ENCODE measurements at places on chromosomes 16 and 17.
A peak's percentile ranks its signal among the peaks of the same experiment; 100 is the strongest.

- DNase-seq: no peak
These were observed 342.4 kb upstream of the TBX2 start for GRCh38 chr17:61057257-61057656.

GRCh38 chr16:67151431-67152097, 766 bp upstream of the B3GNT9 start:
- DNase-seq: no peak

- DNase-seq: no peak
These were observed 12.5 kb upstream of the TXNDC11 start for GRCh38 chr16:11755022-11755760.

DNA sequence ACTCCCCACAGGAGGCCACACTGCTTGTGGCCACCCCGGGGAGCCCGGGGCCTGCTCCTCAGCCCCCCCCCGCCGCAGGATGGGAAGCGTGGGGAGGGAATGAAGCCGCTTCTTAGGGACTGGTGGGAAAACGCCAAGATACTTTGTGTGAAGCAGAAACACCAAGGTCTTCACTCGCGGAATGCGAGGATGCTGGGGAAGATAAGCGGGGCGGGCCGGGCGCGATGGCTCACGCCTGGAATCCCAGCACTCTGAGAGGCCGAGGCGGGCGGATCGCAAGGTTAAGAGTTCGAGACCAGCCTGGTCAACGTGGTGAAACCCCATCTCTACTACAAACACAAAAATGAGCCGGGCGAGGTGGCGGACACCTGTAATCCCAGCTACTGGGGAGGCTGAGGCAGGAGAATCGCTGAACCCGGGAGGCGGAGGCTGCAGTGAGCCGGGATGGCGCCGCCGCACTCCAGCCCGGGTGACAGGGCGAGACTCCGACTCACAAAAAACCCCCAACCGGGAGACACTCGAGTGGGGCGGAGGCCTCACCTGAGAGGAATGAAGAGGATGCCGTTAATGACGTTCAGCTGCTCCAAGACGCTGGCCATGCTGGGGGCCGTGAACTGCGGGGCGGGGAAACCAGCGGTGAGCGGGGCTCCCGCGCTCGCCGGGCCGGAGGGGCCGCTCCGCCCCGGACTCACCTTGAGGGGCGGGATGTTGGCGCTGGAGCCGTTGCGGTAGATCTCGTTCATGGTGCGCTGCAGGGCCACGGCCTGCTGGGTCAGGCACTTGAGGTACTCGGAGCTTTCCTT, 20.3 kb downstream of the CLUH start:
- DNase-seq: no peak

GRCh38 chr17:45146890-45147580, 1.2 kb upstream of the HEXIM1 start:
- peak; percentile 78 for DNase-seq

GRCh38 chr16:15820837-15821236, 36.0 kb downstream of the MYH11 start:
- no peak for DNase-seq

GRCh38 chr17:52751051-52751450, 592.5 kb upstream of the CA10 start:
- DNase-seq: no peak

- DNase-seq: no peak
These were observed 75.1 kb upstream of the ENDOV start for GRCh38 chr17:80339731-80340456.

DNA sequence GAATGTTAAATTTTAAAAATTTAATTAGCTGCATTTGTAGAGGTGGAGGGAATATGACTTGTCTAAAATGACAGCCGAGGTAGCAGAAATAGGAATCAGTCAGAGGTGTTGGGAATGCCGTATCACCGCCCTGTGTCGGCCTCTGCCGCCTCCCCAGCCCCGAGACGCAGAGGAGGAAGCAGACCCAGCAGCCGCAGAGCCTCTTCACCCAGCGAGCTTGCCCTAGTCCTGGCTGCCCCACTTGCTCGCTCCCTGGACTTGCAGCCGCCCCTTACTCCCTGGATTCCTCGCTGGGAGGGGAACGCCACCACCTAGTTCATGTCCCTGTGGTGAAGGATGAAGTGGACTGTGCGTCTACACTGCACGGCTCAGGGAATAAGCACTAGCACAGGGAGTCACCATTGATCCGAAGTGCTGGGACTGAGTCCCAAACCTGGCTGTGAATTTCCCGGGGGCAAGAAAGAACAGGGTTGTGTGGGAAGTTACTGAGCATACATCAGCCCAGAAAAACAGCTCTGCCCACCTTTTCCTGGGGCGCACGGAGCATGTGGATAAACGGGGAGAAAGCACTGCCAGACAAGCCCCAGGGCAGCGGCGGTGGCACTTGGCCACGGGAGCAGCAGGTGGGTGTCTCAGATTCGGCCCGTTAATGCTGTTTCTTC, 76.8 kb downstream of the RPTOR start:
- DNase-seq: no peak

DNA sequence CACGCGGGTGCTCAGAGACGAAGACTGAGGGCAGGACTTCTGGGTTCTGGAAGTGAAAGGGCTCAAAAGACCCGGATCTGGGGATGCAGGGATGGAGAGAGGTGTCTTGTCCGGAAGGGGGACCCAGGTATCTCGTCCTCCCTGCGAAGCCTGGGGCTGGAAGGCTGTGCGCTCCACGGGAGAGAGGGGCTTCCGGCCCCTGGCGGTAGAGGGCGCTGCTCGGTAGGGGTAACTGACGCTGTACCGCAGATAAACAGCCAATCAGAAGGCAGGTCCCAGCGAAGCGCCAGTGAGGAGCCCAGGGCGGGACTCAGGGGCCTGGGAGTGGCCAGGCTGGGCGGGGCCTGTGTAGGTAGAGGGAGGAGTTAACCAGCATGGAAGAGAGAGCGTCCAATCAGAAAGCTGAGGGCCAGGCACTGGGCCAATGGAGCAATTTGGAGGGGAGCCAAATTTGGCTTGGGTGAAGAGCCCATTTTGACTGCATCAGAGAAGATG, 804 bp downstream of the TGFB1I1 start:
- DNase-seq: no peak

DNA sequence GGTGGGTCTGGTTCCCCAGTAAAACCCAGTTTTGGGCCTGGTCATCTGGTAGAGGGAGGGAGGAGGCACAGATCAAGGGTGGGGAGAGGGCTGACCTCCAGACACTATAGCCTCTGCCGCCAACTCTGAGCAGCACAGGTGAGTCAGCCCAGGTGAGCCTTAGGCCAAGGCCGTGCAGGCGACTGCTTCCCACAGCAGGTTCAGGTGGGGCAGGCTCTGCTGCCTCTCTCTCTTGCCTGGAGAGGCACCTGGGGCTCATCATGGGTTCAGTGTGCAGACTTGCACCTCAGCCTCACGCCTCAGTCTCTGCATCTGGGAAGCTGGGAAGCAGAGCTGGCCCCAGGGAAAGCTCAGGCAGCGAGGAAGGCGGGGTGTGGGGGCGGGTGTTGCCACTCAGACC, 37.8 kb upstream of the IL34 start:
- no peak for DNase-seq

DNA sequence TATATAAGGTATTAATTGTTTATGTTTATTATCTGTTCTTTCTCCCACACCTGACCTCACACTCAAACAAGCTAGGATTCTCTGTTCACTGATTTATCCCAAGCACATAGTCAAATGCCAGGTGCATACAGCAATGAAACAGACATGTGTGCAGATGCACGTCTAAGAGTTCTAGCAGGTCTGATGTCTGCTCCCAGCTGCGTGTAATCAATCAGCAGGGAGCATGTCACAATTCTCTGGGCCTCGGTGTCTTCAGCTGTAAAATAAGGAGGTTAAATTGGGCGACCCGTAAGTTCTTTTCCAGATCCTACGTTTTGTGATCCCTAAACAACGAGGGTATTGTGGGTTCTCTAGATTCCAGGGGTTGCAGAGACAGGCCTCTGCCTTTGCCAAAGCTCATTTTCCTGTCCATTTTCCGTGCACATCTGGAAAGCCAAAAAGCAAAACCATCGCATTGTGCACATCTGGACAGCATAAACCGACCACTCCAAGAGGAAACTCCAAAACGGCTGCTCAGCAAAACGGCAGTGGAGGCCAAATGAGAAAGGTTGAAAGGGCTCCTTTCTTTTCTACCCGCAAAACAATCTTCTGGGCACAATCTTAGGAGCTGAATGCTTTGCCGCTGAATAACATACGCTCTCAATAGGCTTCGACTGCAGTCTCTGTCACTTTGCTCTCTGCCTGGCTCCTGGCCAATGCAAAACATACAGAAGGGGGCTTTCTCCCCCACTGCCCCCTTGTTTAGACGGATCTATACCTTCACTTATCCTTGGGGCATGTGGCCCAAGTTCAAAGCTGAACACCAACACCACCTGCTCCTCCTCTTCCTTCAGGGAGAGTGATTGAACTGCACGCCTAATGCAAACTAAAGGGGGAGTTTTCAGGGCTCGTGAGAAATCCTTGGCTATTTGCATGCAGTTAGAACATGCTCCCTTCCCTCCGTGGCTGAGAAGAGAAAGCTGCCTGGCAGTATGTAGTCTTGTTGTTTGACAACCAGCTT, 426.3 kb downstream of the SLC39A11 start:
- DNase-seq: no peak

Measured in Jurkat, Clone E6-1 (cell line).